Nephron progenitor cell (in vitro differentiated cells): ENCODE measurements at places on chromosomes 1 and 21.

DNA sequence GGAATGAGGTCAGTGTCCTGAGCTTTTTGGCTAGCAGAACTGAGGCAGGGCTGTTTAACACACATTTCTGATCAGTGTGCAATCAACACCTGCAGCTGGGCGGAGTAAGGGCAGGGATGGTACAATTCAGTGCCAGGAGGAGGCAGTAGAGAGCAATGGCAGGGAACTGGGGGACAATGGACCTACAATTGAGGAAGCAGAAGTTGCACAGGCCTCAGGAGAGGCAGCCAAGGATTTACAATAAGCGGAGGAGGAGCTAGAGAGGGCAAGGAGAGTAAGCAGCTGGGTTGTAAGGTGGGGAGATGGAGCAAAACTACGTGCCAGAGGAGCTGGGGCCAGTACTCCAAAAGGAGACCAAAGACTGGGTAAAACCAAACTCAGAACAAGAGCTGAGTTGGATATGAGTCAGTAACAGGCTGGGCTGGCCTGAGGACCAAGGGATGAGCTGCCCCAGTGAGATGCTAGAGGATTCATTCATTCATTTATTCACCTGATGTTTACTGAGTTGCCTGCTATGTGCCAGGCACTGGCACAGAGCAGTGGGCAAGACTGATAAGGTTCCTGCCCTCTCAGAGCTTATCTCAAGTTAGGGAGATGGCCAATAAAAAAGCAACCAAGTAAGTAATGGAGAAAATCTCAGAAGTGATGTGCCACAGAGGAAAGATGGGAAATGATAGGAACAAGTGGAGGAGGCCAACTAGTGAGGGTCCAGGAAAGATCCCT is 10.4 kb upstream of the GALE start:
- DNase-seq, result peak; percentile 53

DNA sequence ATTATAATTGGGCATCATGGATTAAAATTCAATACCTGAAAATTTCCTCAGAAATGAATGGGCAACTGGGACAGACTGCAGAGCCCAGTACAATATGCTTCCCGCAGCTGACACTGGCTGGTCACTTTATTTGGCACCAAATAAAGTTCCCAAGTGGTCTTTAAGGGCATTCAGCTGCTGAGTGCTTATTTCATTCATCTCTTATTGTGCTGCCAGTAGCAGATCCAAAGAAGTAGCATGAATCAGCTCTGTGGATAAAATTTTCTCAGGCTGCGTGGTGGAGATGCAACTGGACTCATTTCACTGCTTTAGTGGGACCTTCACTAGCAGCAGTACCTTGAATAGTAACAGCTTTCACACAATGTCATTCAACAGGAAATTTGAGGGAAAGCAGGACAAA is 226.3 kb upstream of the ADGRL2 start:
- DNase-seq, result no peak

- no peak for DNase-seq
Observed at GRCh38 chr1:96290801-96291200, 430.8 kb upstream of the PTBP2 start.

GRCh38 chr1:241336335-241336734 is 20.7 kb downstream of the RGS7 start:
- DNase-seq, result no peak

DNA sequence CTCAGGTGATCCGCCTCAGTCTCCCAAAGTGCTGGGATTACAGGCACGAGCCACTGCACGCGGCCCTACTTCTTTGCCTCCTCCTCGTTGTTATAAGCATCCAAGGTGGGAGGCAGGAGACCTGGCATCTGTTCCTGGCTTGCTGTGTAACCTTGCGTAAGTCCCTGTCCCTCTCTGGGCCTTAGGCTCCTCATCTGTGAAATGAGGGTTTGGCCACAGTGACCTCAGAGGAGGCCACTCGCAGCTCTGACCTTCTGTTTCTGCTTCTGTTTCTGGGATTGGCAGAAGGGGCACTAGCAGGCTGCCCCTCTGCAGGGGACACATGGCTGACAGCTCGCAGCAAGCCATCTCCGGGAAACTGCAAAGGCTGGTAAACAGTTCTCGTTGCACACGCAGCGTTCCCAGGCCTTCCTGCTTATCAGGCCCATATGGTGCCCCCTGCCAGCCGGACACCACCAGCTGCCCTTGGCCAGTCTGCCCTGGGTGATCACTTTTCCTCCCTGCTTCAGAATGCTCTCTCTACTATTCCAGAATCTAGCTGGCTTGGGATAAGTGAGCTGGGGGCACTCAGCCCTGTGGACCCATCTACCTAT is 2.6 kb upstream of the LDLRAP1 start:
- DNase-seq, result no peak

DNA sequence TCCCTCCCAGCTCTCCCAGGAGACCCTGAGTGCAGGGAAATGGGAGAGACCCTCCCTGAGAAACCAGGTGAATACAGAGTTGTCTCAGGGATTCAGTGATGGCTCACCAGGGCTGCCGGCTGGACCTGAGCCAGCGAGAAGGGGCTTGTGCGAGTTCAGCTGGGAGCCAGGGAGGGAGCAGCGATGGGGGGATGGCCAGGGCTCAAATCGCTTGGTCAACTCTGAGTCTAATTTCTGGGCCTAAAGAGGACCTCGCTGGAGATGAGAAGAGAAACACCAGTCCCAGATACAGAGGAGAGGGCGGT is 6.5 kb downstream of the FCGR2A start:
- no peak for DNase-seq
